ENCODE measurements at places on chromosomes 3 and 15.

DNA sequence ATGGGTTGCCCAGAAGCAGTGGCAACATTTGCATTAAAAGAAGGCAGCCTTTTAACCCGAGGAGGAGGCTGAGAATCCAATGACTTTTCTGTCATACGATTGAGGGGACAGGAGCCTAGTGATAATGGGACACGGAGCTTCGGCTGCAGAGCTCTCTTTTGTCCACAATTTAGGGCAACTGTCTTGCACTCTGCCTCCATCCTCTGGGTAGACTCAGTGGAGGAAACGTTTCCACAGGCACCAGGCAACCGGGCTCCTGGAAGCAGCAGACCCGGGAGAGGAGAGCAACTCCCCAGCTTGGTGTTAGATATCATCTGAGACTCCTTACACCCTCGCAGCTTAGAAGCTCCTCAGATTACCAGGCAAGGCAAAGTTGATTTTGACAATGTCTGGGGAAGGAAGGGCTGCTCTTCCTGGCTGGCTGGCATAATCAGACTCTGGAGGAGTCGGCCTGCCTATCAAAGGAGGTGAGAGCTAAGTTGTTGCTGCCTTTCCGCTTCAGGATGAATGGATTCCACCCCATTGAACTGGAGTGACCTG is 43.5 kb upstream of the RNU6-1 start:
- no peak for DNase-seq

DNA sequence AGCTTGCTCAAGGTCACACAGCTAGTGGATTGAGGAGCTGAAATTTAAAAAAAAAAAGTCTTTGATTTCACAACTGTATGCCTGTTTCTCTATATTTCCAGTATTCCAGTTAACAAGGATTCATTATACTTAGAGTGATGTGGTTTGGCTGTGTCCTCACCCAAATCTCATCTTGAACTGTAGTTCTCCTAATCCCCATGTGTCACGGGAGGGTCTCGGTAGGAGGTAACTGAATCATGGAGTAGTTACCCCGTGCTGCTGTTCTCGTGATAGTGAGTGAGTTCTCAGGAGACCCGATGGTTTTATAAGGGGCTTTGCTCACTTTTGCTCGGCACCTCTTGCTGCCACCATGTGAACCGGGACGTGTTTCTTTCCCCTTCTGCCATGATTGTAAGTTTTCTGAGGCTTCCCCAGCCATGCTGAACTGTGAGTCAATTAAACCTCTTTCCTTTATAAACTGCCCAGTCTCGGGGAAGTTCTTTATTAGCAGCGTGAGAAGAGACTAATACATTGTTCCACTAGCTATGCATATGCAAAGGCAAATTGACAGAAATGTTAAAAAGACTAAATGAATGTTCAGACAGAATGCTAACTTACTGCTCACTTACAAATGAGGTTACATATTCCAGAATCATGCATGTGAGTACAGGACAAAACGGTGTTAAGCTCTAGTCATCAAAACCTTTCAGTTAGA is 1101.9 kb downstream of the ROBO1 start:
- DNase-seq = no peak

DNA sequence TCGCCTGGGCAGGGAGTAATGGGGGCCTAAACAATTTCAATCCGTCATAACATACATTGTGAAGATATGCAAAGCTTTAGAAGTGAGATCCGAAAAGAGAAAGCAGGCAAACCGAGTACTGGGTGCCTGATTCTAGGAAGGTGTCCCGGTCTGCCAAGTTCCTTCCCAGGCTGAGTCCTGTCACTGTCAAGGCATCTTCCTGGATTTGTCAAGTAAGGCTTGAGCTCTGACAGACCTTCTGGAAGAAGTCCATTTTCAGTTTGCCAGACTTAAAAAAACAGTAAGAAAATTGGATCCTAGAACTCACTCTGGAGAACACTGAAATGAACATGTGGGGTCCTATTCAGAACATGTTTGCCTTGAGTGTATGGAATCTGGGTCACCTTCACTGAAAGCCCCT is 253.9 kb downstream of the RORA start:
- DNase-seq = no peak

GRCh38 chr3:42652611-42653302 is 740 bp upstream of the ZBTB47 start:
- no peak for DNase-seq

DNA sequence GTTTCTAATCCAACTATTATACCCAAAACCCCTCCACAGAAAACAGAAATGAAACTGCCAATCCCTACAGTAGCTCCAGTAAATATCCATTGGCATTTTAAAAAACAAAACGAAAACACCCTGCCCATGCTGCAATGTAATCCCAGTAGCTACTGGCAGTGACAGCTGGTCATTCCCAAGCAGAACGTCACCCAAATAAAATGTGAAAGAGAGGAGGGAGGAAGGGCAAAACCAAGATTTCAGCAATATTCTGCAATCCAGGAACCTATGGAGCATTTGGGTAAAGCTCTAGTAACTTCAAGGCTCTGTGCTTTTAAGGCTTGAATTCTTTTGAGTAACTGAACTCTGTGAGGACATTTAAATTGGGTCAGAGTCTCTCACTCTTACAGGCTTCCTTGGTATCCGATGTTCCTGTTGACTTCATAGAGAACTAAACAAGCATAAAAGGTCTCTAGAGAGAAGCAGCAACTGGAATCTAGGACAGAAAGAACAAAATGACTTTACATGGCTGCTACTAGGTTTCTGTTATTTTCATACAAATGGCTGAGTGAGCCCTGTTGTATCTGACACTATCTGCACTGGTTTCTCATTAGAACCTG is 136.2 kb downstream of the TNIK start:
- DNase-seq = no peak

DNA sequence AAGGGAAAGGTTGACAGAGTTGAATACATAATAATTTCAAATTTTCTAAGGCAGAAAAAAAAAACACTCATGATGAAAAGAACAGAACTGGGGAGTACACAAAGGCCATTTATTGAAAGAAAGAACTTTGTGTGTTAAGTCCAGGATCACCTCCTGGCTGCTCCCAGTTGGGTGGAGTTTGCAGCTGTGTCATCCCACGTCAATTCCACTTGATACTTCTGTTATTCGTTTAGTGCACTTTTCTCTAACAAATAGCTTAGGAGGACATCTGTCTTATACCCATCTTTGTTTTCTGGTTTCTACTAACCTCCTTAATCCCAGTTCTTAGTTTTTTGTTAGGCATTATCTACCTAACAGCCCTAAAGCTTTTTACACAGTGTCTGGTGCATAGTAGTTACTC is 44.7 kb downstream of the SGO1 start:
- no peak for DNase-seq

DNA sequence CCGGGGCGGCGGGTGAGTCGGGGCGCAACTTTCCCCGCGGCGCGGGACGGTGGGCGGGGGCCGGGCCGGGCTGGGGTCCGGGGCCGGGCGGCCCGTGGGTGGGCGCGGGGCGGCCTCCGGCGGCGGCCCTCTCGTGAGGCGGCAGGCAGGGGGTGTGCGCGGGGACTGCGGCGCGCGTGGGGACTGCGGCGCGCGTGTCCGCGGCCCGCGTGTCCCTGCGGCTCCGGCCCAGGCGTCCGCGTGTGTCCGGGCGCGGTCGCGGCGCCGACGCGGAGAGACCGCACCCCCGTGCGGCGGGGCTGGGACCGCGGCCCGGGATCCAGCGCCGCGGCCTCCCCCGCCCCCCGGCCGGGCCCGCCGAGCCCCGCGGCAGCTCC is 349 bp downstream of the PLXNA1 start:
- DNase-seq = no peak

GRCh38 chr3:42022355-42022754 is 60.5 kb upstream of the ULK4 start:
- DNase-seq = no peak

DNA sequence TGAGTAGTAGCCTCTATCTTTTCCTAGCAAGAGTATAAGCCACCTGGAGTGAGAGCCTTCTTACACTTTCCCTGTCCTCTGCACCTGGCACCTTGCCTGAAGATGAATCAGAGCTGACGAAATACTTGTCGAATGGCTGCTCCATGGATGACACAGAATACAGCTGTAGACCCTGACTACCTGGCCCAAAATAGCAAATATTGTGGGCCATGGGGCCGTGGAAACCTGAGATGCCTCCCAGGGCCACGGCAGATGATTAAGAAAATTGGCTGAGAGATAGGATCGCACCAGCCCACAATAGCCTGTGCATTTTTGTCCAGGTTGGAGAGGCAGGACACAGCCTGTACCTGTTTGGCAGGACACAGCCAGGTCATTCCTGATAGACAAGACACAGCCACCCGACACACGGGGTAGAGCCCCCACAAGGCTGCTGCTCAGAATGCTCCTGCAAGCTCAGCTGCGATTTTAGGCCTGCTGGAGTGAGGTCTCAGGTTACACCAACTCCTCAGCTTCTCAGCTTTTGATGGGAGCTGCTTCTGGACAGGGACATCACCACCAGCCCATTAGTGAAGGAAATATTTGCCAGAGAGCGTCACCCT is 22.9 kb upstream of the TPM1 start:
- no peak for DNase-seq

GRCh38 chr3:16168211-16168610 is 6.3 kb upstream of the GALNT15 start:
- DNase-seq = no peak

GRCh38 chr15:70219256-70219895 is 121.7 kb upstream of the TLE3 start:
- no peak for DNase-seq

DNA sequence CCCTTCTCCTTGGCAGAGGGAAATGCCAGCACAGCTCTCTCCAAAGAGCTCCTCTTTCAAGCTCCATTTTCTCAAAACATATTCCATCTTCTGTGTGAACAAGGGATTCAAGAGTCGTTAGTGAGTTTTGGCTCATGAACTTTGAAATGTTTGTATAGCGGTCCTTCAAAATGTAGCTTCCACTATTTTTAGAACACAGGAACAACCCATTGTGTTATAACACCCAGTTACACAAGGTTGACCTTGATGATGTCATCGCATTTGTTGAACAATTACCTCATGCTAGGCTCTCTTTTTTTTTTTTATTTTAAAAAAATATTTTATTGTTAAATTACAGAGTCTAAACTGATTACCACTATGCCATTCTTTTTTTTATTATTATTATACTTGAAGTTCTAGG is 251.7 kb downstream of the THSD4 start:
- DNase-seq = no peak

GRCh38 chr15:58282060-58282708 is 144.0 kb downstream of the AQP9 start:
- DNase-seq = no peak

- DNase-seq = no peak
These were observed 158.6 kb downstream of the THSD4 start for GRCh38 chr15:71273731-71274447.

DNA sequence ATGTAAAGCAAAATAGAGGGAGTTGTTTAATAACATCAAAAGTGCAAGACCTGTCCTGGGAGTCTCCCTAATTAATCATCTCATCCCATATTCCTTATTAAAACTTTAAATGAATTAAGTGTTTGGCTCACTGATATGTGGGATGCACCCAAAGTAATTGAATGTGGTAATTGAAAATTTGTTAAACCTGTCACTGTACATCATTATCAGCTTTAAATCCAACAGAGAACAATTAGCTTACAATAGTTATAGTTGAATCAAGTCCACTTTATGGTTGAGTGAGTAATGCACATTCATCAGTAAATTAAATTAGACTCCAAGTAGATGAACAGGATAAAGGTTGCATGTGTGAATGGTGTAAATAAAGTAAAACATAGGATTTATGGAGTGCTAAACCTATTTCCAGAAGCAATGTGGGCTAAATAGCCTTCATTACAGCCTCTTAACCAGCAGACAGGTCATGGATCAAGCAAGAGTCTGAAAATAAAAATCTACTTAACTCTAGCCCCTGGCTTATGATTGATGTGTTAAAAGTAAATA is 608.2 kb upstream of the CCDC54 start:
- no peak for DNase-seq

DNA sequence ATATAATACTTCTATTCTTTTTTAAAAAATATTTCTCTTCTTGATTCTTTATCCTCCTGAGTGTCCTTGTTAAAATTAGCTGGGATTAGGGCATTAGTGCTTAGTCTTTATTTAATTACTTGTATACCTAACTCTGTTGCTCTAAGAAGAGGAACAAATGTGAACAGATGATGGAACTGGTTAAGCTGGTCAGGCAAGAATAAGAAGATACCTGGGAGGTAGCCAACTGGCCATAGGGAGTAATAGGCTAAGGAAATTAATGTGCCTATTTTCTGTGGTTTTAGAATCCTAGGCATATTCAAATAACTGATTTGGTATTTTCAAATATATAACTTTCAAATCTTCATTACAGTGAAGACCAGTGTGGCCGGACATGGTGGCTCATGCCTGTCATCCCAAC is 54.4 kb downstream of the EIF3J start:
- no peak for DNase-seq

- no peak for DNase-seq
These were observed 231.9 kb upstream of the LRTM1 start for GRCh38 chr3:55159711-55160110.

DNA sequence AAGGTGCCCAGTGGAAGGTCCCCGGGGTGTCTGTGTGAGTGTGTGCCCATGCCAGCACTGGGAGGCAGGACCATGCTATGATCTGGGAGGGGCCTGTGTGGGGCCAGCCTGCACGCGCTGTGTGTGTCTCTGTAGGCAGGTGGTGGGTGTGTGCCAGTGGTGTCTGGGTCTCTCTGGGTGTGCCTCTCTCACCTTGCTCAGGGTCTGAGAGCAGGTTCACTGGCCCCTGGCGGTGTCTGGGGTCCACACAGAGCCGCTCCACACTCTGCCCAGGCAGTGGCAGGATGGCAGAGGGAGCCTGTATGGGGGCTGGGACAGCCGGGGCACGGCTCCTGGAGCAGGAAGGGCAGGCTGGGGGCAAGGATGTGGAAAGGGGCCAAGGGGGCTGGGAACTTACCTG is 12.6 kb downstream of the ITIH4 start:
- no peak for DNase-seq

- DNase-seq = no peak
These were observed 94.7 kb downstream of the SSR3 start for GRCh38 chr3:156460206-156460611.

GRCh38 chr15:90557186-90558084 is 27.7 kb downstream of the CRTC3 start:
- DNase-seq = no peak

DNA sequence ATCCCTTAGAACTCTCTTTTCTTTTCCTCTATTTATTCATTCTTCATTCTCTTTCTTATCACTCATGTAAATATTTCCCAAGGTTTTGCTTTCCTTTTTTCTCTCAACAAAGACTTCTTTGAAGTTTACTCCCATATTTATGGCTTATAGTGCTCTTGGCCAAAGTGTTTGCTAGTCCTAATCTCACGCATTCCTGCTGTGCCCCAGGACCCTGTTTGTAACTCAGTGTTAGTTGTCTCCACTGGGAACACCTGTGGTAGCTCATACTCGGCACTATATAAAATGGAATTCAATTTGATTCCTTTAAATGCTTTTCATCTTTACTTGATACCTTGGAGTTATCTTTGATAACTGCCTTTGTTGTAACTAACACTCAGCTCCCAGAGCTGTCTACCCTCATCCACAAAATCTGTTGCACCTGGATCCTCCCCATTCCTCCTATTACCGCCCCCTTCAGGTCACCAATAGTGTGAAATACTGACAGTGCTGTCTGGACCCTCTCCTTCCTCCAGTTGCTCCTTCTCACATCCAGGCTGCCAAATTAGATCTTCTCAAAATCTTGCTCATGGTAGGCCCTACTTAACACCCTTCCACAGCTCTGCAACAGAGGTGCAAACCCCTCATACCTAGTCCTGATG is 76.8 kb downstream of the TIGIT start:
- no peak for DNase-seq

Data from activated naive CD4-positive, alpha-beta T cell treated with anti-CD3 and anti-CD28 coated beads, Interleukin-2, amount 50 U/mL, for 72 hours (primary cell).